ENCODE measurements at places on chromosomes 2 and 18.

- no peaks in the 10 kb centered on the region for H3K4me1 ChIP-seq
- H3K4me3 ChIP-seq = no peak overlapping the region
- H3K27me3 ChIP-seq = no peaks in the 10 kb centered on the region
- H3K27ac ChIP-seq = no peak overlapping the region
- H3K36me3 ChIP-seq = no peaks in the 10 kb centered on the region
These were observed 9.0 kb upstream of the SCN9A start for GRCh38 chr2:166384774-166385173.

- ATAC-seq = no peak
- peaks cover 13% of the 10 kb centered on the region for H3K4me1 ChIP-seq
- no peaks in the 10 kb centered on the region for H3K27me3 ChIP-seq
- no peaks in the 10 kb centered on the region for H3K36me3 ChIP-seq
These were observed 150.6 kb downstream of the RTN4 start for GRCh38 chr2:54899576-54900200.

DNA sequence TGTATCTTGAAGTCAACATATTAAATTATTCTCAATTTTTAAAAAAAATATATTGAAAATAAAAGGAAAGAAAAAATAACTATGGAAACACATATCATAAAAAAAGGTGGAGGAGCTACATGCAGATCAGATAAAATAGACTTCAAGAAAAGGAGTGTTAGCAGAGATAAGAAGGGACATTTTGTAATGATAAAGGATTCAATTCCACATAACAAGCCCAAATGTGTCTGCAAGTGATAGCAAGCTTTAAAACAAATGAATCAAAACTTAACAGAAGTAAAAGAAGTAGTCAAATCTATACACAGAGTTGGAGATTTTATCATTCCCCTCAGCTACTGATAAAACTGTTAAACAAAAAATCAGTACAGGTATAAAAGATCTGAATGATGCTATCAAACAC is 74.9 kb downstream of the TTC32 start:
- H3K27ac ChIP-seq = no peak overlapping the region
- H3K4me1 ChIP-seq = no peaks in the 10 kb centered on the region
- H3K36me3 ChIP-seq = no peaks in the 10 kb centered on the region
- H3K27me3 ChIP-seq = peaks cover 45% of the 10 kb centered on the region
- no peak overlapping the region for H3K4me3 ChIP-seq

- no peaks in the 10 kb centered on the region for H3K4me1 ChIP-seq
- ATAC-seq = no peak
- no peak overlapping the region for H3K27ac ChIP-seq
- H3K4me3 ChIP-seq = no peak overlapping the region
- H3K36me3 ChIP-seq = no peaks in the 10 kb centered on the region
These were observed 71.4 kb upstream of the FAM98A start for GRCh38 chr2:33670392-33670937.

GRCh38 chr2:172137109-172137508 is 34.4 kb upstream of the DLX2 start:
- ATAC-seq = no peak
- no peak overlapping the region for H3K27ac ChIP-seq
- H3K27me3 ChIP-seq = peaks cover 20% of the 10 kb centered on the region
- no peaks in the 10 kb centered on the region for H3K36me3 ChIP-seq
- H3K4me1 ChIP-seq = no peaks in the 10 kb centered on the region
- H3K4me3 ChIP-seq = no peak overlapping the region

DNA sequence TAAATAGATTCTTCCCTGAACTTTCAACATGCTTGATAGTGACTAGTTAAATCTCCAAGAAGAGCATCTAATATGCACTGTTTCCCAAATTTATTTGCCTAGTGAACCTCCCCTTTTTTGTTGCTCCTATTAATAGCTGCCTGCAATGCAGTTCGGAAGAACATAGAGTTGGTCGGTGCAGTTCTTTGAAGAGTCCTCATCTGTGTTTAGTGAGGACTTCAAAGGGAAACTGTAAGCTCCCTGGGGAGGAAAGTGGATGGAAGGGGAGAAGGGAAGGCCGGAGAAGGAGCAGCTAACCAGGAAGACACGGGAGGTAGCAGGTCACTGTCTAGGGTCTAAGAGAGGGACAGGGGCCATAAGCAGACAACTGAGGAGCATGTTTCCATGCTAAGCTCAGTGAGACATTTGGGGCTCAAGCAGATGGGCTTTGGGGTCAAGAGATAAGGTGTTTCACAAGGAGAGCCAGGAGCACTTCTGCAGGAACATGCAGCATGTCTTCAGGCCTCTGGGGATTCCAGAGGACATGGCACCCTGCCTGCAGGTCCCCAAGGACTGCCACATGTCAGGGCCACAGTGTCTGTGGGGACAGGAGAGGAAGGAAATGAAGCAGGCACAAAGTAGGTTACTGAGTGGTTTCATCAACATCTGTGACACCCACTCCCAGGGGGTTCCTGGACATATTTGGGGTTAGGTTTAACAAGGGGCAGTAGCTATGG is 48.7 kb upstream of the ANXA4 start:
- H3K27ac ChIP-seq = peak overlapping the region; percentile 79
- no peaks in the 10 kb centered on the region for H3K36me3 ChIP-seq
- peaks cover 44% of the 10 kb centered on the region for H3K4me1 ChIP-seq

DNA sequence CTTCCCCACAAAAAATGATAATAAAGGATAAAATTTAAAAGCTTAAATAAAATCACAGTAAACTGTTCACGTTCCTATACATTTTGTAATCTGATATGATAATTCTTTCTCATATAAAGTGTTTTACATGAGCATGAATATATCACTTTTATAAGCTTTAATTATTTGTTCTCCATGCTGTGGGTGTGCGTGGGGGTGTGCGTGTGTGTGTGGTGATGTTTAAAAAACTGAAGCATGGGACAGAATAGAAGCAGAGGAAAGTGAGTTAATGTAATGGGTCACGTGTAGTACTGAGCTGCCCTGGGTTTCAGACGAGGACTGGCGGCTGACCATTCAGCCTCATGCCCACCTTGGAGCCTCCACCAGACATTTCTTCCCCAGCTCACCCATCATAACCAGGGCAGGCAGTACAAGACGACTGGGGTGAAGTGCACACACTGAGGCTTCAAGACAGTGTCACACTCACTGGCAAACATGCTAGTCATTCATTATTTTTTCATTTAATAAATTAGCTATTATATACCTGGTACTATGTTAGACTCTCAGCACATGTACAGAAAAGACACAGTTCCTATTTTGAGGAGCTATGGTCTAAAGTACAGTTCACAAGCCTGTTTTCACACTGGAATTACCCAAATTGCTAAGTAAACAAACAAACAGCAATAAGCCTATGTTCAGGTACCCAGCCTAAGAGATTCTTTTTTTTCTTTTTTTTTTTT is 97.2 kb upstream of the LPIN2 start:
- no peaks in the 10 kb centered on the region for H3K4me1 ChIP-seq
- no peak overlapping the region for H3K27ac ChIP-seq
- H3K27me3 ChIP-seq = no peaks in the 10 kb centered on the region
- H3K4me3 ChIP-seq = no peak overlapping the region

- no peak for ATAC-seq
- H3K27ac ChIP-seq = no peak overlapping the region
- H3K27me3 ChIP-seq = no peaks in the 10 kb centered on the region
- no peak overlapping the region for H3K4me3 ChIP-seq
- H3K4me1 ChIP-seq = peaks cover 27% of the 10 kb centered on the region
- H3K36me3 ChIP-seq = peaks cover 6% of the 10 kb centered on the region
These were observed 79.4 kb upstream of the MAP4K3 start for GRCh38 chr2:39516347-39517101.

DNA sequence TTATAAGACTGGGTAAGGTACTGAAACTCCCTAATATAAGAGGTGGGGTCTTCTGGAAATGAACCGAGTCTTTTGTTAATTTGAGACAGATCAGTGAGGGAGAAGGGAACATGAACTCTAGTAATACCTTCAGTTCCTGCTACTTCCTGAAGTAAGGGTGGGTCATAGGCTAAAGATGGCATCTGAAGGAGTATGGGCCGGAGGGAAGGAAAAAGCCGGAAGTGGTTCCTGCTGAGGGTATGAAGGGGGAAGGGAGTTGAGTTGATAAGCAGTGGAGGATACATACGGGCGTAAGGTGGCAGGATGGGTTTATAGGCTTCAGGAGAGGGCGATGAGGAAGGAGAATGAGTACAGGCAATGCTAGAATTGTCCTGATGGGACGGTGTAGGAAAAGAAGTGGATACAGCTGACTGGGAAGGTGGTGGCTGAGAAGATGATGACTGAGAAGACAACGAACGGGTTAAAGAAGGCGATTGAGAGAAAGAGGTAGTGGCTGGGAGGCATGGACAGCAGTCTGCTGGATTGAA is 58.2 kb downstream of the KYNU start:
- no peak overlapping the region for H3K4me3 ChIP-seq
- H3K27me3 ChIP-seq = peaks cover 9% of the 10 kb centered on the region
- no peak for ATAC-seq
- no peaks in the 10 kb centered on the region for H3K36me3 ChIP-seq

- peak overlapping the region; percentile 95 for H3K4me3 ChIP-seq
- no peaks in the 10 kb centered on the region for H3K27me3 ChIP-seq
- H3K36me3 ChIP-seq = peaks cover 37% of the 10 kb centered on the region
- H3K4me1 ChIP-seq = peaks cover 27% of the 10 kb centered on the region
- ATAC-seq = no peak
These were observed 43.4 kb downstream of the PLEKHA3 start for GRCh38 chr2:178523596-178524134.

DNA sequence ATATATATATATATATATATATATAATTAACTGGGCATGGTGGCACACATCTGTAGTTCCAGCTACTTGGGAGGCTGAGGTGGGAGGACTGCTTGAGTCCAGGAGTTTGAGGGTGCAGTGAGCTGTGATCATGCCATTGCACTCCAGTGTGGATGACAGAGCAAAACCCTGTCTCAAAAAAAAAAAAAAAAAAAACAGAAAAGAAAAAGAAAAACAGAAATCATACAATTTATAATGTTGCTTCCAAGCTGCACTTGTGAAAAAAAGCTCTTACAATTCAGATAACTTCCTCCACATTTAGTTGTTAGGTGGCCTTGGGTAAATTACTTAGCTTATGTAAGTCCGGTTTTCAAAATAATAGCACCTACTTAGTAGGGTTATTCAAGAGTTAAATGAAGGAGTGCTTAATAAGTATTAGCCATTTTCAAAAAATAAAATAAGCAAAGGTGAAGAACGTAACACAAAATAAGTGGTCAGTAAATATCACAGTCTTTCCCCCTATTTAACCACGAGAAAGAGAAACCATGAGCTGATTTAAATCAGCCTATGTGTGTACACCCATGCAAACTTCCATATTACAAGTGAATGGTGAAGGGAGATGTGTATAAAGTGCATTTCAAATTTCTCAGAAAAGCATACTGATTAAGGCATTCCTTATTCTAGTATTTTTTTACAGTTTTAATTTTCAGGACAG is 2.3 kb downstream of the WIPF1 start:
- H3K4me1 ChIP-seq = peaks cover 40% of the 10 kb centered on the region
- peak overlapping the region; percentile 97 for H3K27ac ChIP-seq
- peak; percentile 20 for ATAC-seq
